MV-4-11 (cell line): ENCODE measurements at places on chromosomes 2 and 18.

GRCh38 chr18:22055466-22056238, 113.7 kb upstream of the GATA6 start:
- DNase-seq, result no peak

- peak; percentile 4 for DNase-seq
Observed at GRCh38 chr2:200159829-200160781, 146.4 kb upstream of the SPATS2L start.

DNA sequence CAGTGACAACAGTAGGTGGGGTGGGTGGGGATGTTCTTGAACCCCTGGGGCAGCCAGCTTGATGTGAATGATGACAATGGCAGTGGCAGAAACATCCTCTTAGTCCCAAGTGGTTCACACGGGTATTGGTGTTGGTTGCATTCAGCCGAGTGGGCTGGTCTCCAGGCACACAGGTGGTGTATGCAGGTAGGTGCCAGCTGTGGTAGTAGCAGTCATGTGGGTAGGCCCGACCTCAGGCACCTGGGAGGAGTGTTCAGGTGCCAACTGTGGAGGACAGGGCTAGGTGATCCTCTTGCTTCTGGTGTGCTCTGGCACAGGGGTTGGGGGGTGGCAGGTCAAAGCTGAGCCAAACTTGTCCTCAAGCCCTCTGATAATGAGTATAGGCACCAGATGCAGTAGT, 327.6 kb upstream of the CYP26B1 start:
- no peak for DNase-seq

- no peak for DNase-seq
Observed at GRCh38 chr2:36741188-36741837, 44.8 kb downstream of the VIT start.

- DNase-seq, result no peak
Observed at GRCh38 chr2:239936838-239937581, 88.1 kb downstream of the NDUFA10 start.

DNA sequence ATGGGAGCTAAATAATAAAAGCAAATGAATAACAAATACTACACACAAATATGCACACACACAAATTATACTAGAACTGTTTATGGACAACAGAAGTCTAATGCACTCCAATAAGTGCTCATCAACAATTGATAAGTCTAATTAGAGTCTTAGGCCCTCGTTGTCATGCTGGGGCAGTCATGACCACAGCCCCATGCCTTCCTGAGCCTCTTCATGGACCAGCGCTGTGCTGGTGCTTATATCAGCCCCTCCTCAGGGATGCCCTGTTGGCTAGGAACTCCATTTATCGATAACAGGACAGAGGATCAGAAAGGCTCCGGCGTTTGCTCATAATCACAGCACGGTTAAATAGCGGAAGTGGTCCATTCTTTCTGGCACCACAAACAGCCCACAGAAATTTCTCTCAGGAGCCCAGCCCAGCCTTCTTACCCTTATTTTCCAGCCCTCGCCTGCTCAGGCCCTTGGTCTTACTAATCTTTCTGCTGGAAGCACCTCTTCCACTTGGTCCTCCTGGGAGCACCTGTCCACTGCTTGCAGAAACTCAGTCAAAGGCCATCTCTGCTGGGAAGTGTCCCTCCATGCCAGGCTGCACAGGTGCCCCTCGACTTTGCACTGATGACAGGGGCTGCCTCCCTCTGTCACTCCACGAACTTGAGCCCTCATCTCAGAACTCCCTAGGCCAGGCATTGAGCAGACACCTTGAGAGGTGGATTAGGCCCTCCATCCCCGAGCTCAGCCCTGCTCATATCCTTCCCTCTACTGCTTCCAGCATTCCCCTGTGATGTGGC, 500.2 kb upstream of the HS6ST1 start:
- no peak for DNase-seq
